ENCODE measurements at places on chromosomes 12 and 14.

DNA sequence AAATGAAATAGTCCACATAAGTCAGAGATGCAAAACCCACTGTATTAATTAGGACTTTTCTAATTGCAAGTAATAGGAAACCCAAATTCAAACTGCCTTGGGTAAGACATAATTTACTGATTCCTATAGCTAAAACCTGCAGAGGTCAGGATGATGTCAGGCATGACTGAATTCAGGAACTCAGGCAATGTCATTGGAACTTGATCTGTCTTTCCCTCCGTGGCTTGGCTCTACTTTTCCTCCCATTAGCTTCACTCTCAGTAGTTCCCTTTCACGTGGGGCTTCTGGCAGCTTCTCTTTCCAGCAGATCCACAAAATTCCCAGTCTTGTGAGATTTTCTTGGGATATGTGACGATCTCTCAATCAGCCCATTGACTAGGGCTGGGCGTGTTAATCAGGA, 2.4 kb upstream of the JDP2 start:
- no peaks in the 10 kb centered on the region for H3K27me3 ChIP-seq
- no peak overlapping the region for H3K27ac ChIP-seq
- H3K4me1 ChIP-seq, result peaks cover 10% of the 10 kb centered on the region
- DNase-seq, result peak; percentile 17

- no peaks in the 10 kb centered on the region for H3K36me3 ChIP-seq
- peak overlapping the region; percentile 60 for H3K4me3 ChIP-seq
- no peaks in the 10 kb centered on the region for H3K27me3 ChIP-seq
- H3K27ac ChIP-seq, result peak overlapping the region; percentile 77
Observed at GRCh38 chr12:45216230-45216982, 511 bp downstream of the ANO6 start.

DNA sequence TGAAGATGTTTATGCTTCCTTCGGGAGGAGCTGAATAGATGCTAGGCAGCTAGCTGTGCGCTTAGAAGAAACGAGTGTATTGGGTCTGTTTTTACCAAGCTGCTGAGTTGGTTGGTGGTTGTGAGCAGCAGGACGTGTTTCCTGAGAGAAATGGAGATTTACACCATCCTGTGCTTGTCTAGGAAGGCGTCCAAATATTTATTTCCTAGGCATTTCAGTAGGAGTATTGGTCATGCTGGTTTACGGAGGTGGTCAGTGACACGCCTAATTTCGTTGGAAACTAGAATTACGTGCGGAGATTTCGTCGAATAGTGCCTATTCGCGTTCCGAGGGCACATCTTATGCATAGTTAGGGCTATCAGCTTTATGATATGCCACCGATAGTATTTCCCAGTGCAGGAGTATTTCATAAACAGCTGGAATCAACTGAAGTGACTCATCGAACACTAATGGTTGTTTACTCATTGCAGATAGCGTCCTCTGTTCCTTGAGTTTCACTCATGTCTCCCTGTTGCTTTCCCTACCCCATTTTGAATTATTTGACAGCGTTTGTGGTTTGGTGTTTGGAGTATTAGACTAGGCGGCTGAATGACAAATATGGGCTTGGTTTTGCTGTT, 780 bp downstream of the TBC1D15 start:
- peak overlapping the region; percentile 78 for H3K27ac ChIP-seq
- H3K36me3 ChIP-seq, result no peaks in the 10 kb centered on the region
- no peaks in the 10 kb centered on the region for H3K27me3 ChIP-seq
- DNase-seq, result peak; percentile 88
- H3K4me3 ChIP-seq, result peak overlapping the region; percentile 74
- no peaks in the 10 kb centered on the region for H3K4me1 ChIP-seq

GRCh38 chr12:131347345-131347714, 363.6 kb upstream of the SFSWAP start:
- DNase-seq, result no peak
- H3K36me3 ChIP-seq, result no peaks in the 10 kb centered on the region
- H3K27ac ChIP-seq, result no peak overlapping the region
- no peaks in the 10 kb centered on the region for H3K27me3 ChIP-seq
- H3K4me3 ChIP-seq, result no peak overlapping the region

- H3K27ac ChIP-seq, result no peak overlapping the region
- H3K27me3 ChIP-seq, result no peaks in the 10 kb centered on the region
- H3K36me3 ChIP-seq, result peaks cover 9% of the 10 kb centered on the region
- H3K4me3 ChIP-seq, result no peak overlapping the region
Observed at GRCh38 chr14:75280831-75281653, 2.4 kb downstream of the FOS start.

DNA sequence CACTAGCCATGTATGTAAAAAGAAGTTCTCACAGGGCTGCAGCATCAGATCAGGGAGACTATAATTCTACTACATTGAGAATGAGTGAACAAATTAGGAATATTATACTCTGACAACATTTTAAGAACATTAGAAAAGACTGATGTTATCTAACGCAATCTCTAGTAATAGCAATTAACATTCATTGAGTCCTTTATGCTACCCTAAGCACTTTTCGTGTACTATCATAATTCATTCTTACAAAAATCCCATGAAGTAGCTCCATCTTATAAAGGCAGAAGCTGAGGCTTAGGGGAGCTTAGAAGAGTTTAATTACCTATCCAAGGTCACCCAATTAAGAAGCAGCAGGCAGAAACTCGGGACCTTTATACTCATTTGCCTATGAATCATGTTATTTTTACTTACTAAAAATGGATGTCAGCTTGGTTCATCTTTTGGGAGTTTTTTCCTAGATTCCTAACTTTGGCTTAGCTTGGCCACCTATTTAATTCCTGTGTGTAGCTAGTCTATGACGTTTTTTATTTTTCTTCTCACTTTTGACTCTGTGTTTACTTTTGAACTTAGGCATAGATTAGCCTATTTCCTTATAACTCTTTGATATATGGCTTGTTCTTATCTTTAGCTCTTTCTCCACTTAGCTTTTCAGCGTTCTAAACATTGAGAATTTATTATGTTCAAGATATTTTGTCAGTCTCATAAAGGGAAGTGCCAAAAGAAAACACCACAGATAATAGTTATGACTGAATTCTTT, 333.5 kb upstream of the DCN start:
- no peaks in the 10 kb centered on the region for H3K36me3 ChIP-seq
- no peak overlapping the region for H3K4me3 ChIP-seq
- H3K27ac ChIP-seq, result no peak overlapping the region
- DNase-seq, result no peak
- no peaks in the 10 kb centered on the region for H3K27me3 ChIP-seq

GRCh38 chr12:21823581-21823980, 49.1 kb upstream of the KCNJ8 start:
- H3K4me3 ChIP-seq, result no peak overlapping the region
- DNase-seq, result no peak
- peaks cover 2% of the 10 kb centered on the region for H3K4me1 ChIP-seq
- H3K27me3 ChIP-seq, result no peaks in the 10 kb centered on the region

DNA sequence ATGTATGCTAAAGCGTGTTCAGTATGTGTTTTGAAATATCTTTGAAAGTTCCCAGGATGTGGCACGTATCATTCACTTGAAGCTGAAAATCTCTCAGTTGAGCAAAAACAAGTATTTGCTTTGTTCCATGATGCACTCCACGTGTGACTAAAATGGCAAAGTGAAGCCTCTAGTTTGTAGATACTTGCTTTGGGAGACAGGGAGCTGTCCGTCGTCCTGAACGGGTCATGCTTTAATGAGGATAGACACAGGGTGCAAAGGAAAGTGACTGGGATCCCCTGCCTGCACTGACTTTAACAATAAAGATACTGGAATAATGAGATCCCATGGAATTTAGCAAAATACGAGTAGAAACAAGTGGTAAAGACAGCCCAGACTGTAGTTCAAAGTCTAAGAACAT, 991.4 kb downstream of the NRXN3 start:
- no peaks in the 10 kb centered on the region for H3K36me3 ChIP-seq
- no peak overlapping the region for H3K4me3 ChIP-seq
- H3K27me3 ChIP-seq, result no peaks in the 10 kb centered on the region
- DNase-seq, result peak; percentile 56

DNA sequence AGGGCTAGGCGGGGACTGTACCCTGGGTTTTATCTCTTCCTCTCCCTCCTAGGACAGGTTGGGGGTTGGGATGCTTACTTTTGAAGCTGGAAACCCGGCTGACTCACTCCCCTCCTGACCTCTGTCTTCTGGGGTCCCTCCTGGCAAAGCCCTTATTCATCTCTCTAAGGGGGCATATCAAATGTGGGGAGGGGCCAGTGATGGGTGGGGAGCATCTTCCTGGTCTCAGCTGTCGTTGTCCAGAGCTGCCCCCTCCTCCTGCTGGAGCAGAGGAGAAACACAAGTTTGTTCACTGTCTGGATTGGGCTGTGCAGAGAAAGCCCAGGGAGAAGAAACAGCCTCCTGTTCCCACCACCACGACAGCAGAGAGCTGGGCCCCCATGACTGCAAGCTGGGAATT, 85.8 kb downstream of the TNFAIP2 start:
- peaks cover 27% of the 10 kb centered on the region for H3K27me3 ChIP-seq
- no peaks in the 10 kb centered on the region for H3K36me3 ChIP-seq

DNA sequence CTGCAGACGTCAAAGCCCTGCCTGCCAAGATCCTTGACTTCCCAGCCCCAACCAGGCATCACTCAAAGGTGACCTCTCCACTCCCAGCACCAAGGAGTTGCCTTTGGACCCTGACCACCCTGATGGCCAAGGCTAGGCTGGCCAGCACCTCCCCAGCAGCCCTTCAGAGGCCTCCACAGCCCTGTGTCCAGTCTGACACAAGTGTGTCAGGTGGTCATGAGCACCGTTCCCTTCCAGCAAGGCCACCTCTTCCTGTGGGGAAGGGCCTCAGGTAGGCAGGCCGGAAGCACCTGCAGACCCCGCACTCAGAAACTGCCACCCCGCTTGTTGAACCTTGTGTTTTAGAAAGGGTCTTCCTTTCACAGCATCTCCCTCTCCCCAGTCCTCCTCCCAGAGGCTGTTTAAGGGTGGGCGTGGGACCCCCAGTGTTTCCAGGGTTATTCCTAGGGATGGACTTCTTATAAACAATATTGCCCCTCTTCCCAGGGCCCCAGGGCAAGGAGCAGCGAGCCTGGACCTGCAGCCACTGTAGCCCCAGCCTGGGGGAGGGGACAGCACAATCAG, 13.2 kb upstream of the INF2 start:
- H3K36me3 ChIP-seq, result no peaks in the 10 kb centered on the region
- no peak for DNase-seq
- H3K27me3 ChIP-seq, result no peaks in the 10 kb centered on the region
- no peak overlapping the region for H3K4me3 ChIP-seq
- H3K4me1 ChIP-seq, result peaks cover 30% of the 10 kb centered on the region

DNA sequence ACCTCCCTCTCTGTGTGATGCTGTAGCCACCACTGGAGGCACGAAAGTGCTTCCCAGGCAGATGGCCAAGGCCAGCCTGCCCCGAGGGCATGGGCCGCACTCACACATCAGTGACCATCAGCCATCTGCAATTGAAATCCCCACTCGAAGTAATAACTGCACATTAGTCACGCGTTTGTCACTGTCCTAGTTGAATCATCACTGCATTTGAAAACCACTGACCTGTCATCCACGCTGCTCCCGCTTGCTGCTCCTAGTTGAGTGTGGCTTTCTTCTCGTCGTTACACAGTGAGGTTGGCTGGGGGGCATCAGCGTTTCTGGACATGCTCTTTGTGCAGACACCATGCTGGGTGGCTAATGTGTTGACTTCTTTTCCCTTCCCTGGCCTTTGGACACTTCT, 176.1 kb downstream of the ADGRD1 start:
- no peaks in the 10 kb centered on the region for H3K27me3 ChIP-seq
- H3K4me1 ChIP-seq, result no peaks in the 10 kb centered on the region
- no peak for DNase-seq
- no peak overlapping the region for H3K4me3 ChIP-seq

Measured in IMR-90 (cell line).